Esophagus squamous epithelium (tissue), 5 donors: ENCODE measurements at places on chromosomes 12 and 14.

DNA sequence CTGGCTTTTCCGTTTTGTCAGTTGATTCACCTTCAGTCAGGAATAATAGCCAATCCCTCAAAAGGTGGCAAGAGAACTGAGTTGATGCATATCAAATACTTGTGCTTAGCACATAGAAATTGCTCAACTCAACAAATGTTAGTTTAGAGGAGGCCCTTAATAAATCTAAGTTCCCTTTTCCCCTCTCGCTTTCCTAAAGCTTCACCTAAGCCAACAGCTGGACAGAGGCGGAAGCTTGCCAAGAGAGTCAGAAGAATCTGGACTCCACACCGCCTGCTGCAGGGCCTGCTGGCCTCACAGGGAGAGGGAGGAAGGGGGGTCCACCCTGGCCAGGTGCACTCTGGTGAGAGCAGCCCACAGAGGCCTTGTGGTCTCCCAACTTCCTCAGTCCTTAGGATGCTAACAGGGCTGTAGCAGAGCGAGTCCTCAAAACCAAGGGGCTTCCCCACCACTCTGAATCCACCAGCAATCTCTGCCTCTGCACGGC, 213.1 kb downstream of the CHST11 start:
- DNase-seq, result no peak

- DNase-seq, result no peak
These were observed 121.8 kb downstream of the TBC1D30 start for GRCh38 chr12:64946132-64946829.

- no peak for DNase-seq
These were observed 1183.7 kb upstream of the TMEM132C start for GRCh38 chr12:127083008-127083949.

- no peak for DNase-seq
These were observed 4.2 kb downstream of the BAG5 start for GRCh38 chr14:103558071-103558882.

- DNase-seq, result no peak
These were observed 37.9 kb downstream of the SOX5 start for GRCh38 chr12:23911574-23911973.

- DNase-seq, result no peak
These were observed 207.3 kb downstream of the SSPN start for GRCh38 chr12:26402648-26403047.
